ENCODE measurements at places on chromosomes 5 and 9.
A peak's percentile ranks its signal among the peaks of the same experiment; 100 is the strongest.

DNA sequence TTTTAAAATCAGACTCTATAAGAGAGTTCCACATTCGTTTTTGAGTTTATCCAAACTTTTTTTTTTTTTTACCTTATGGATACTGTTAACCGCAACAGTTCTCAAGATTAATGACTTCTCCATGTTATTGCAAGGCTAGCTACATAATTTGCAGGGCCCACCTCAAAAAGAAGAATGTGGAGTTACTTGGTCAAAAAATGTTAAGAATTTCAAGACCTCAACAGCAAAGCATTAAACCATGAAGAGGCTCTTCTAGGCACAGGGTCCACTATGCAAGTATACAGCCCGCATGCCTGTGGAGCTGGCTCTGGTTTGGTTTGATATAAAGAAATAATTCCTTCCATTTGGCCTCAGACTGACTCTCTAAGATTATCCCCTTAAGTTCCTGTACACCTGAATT lies 133.3 kb upstream of the TLX3 start:
- no peak for DNase-seq

DNA sequence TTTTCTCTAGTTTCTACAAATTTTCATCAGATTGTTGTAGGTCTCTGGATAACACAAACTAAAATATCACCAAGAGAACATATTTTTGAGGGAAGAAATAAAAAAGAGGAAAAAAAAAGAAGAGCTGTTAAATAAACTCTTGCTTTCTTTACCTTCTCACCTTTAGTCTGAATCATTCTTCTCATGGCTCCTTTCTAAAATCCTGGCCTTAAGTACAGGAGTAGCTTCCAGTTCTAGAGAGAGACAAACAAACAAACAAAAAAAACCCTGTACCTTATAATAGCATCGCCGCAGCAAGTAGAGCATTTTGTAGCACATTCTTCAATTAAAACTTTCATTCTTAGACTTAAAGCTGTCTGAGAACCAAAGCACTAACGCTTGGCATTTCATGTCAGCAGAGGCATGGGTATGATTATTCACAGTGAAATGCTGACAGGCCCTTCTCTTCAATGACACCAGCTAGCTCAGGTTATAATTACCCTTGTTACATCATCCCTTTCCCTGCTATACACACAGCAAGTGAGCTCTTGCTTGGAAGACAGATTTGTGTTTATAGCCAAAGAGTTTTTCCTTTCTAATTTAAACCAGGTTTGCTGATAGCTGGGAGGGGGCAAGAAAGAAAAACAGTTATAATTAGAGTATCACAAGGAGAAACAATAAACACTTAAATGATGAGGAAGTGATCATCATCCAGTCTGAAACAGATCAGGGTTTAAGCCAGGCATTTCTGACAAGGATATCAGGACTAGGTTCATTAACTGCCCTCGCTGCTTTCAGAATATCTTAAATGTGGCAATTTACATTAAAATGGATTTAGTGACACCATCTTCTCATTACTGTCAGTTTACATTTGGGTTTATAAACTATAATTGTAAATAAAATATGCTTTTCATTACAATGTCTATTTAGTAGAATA lies 510.9 kb upstream of the ZNF608 start:
- peak; percentile 11 for DNase-seq

DNA sequence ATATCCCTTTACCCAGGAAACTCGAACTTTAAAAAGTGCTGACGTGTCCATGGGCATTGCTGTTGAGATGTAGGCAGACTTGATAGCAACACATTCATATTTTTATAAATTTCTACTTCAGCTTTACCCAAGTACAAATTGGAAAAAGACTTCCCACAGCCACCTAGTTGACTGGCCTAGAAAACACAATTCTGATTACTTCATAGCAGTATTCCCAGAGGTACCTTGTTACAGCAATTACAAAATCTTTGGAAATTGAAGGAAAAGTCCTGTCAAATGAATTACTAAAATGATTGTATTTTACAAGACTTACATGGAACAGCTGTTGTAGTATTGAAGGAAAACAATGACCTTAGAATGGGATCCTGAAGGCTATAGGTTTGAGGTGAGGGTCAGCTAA lies 130.7 kb upstream of the NREP start:
- DNase-seq: no peak

DNA sequence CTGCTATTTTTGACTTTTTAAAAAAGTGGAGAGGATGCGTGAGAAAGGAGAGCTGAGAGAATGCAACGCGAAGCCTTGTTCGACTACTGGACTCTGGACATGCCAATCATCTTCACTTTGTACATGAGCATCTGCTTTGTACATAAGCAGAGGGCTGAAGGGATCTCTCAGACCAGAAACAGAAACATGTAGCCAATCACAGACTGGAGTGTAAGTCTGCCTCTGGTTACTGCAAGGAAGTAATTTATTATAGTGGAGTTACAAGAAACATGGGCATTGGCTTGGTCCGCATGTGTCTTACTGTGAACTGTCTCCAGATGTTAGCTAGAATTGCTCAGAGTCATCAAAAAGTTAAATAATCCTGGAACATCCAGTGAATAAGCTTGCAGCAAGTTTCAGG lies 190.0 kb upstream of the GRAMD2B start:
- DNase-seq: no peak

DNA sequence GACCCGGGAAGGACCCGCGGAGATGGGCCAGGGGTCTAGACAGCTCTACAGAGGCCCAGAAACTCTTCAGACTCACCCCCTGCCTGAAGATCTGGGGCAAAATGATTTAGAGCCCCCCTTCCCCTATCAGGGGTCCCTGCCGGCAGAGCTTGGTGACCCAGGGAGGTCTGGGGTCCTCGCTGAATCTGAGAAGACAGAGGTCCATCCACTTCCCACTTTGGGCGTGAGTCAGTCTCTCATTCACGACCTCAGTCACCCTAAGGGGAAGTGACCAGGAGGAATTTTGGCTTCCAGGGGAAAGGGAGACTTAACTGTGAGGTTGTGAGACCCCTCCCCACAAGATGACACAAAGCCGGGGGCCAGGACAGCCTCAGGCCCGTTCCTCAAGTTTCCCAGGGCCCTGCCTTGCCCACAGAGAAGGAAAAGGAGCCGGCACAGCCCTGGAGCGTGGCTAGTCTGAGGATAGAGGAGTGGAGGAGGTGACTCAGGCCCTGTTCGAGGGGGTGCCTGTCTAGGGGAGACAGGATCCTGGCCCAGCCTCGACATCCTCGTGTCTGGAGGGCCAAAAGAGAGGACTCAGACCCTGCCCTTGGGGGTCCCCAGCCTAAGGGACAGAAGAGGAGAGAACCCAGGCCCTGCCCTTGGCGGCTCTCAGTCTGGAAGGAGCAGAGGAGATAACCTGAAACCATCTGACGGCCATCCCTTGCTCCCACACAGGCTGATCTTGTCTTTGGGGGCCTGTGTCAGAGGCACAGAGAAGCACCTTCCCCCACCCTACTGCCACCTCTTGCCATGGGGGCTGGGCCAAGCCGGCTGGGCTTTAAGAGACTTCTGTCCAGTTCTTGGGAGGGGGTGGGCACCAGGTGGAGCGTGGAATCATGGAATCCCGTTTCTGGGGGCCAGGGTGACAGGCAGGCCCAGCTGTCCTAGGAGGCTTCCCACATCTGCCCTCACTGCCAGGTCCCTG lies 889 bp downstream of the PDLIM4 start:
- no peak for DNase-seq

DNA sequence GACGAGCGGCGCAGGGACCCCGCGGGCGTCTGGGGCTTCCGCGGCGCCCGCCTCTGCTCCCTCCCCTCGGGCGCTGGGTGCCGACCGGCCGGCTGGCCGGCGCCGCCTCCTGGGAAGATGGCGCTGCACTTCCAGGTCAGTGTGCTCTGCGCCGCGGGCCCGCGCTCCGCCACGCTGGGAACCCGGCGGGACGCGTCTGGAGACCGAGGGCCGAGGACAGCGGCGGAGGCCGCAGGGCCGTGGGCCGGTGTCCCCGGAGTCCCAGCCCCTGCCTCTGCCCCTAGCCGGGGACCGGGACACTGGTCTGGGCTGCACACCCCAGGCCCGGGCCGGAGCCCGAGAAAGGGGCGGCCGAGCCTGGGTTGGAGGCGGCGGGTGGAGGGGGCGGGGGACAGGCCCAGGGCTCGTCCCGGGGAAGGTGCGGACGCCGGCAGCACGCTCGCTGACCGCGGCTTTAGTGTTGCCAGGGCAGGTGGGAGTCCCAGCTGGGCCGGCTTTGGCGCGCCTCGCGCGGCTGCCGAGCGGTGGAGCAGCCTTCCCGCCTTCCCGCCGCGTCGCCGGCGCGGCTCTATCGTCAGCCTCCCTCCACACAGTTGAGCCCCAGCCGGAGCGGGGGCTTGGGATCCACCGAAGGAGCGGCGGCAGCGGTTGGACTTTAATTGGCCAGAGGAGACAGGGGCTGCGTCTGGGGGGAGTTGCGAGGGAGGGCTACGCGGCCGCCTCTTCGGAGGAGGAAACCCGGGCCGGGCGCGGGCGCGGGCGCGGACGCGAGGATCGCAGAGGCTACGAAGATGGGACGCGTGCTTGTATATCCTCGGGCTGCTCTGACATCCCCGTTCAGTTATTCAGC lies at the start of gene RANBP17:
RANBP17 (plus strand) TSS at position 102 of the 850 bp plus-strand sequence.
- DNase-seq: no peak

DNA sequence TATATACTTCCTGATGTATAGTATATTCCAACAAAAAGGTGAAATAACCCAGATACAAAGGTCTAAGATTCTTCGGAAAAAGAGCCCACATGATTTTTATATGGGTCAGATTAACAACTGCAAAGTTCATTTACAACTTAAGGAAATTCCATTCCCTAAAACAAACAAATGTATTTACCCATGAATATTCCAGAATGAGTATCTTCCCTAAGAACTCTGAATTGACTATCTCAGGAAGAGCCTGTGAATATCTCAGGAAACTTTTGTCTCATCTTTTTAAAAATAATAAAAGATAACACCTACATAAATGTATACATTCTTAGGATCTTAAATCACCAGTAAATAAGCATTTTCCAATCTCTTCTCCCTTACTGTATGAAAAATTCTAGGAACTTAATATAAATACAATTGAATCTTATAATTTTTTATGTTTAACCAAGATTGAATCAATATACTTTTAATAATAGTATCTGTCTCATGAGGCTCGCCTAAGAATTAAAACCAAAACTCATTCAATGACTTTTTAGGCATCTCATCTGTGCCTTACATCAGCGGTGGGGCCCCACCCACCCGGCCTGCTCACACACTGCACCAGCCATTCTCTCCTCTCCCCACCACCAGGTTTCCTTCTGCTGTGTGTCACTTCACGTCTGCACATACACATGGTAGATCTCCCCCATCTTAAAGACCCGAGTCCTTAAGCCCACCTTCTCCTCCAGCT lies 78.1 kb downstream of the RAPGEF1 start:
- no peak for DNase-seq

DNA sequence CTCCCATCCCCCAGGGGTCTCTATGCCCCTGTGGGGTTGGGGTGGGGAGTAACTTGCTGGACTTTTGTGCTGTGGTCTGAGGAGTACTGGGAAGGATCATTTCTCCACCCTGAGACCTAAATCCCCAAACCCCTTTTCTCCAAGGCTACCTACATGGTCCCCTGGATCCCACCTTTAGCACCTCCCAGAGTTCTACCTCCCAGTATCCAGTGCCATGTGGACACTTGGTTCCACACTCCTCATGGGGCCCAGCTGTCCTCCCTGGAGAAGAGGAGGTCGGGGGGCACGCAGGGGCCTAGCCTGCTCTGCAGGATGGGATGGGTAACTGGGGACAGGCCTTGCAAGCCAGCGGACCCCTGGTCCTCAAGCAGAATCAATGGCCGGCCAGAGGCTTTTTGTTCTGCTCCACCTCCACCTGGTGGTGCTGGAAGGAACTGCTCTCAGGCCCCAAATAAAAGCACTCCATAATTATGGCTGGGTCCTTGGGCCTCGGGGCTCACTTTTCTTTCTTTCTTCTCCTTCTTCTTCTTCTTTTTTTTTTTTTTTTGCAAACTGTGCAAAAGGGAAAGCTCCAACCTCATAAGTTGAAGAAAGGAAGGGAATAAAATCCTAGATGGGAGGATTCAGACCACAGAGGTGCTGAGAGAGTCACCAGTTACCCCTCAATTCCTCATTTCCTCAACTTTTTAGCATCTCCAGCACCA lies 68.4 kb downstream of the PSD2 start:
- no peak for DNase-seq

DNA sequence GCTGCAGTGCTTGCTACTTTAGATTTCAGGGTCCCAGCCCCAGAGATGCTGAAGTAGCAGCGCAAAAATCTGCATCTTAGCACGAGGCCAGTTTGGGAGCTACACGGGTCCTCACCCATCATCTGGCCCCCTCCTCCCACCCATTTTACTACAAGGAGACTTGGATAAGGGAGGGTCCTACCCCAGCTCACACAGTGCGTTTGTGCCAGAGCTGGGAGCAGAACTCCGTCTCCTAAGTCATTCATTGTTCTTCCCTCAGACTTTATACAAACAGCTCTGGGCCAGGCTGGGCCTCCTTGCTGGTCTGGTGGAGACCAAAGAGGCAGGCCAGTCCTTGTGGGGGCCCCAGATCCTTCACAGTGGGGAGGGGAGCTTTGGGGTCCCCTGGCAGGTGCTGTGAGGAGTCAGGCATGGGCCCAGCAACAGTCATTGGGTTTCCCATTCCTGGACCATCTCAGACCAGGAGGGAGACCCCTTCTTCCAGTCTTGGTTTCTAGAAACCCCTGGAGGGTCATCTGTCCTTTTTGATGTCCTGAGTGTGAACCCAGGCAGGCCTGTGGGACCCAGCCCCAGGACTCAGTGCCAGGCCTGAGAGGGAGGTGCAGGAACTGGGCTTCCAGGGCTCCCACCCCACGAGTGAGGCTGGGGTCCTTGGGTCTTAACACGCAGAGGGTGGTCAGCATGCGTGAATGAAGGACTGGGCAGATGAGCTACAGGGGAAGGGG lies 2.3 kb upstream of the IL17B start:
- DNase-seq: no peak

DNA sequence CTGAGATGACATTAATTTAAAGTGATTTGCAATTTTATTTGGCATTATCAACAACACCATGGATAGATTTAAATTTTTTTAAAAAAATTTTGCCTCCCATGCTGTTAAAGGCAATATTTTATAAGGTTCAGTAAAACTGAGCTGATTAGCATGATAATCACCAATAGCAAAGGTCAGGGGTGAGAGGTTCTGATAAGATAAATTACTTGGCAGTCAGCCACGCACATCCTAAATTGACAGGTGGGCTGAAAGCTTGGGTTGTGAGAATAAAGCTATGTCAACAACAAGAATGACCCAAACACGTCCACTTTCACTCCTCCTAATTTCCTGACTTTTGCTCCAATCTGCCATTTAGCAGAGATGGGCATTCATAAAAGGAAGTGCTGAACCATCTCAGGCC lies 127.1 kb downstream of the LHFPL2 start:
- DNase-seq: no peak

- no peak for DNase-seq
Measured at GRCh38 chr5:91141642-91142041, 241.5 kb downstream of the ARRDC3 start.

GRCh38 chr5:123367739-123368138 lies 55.5 kb downstream of the CEP120 start:
- DNase-seq: no peak

GRCh38 chr9:131754846-131755245 lies 15.0 kb upstream of the RAPGEF1 start:
- DNase-seq: no peak

- DNase-seq: no peak
Measured at GRCh38 chr9:136133191-136133958, 14.7 kb upstream of the TMEM250 start.

GRCh38 chr5:10620346-10620745 lies 56.5 kb downstream of the ANKRD33B start:
- no peak for DNase-seq

- no peak for DNase-seq
Measured at GRCh38 chr9:131851414-131851813, 111.5 kb upstream of the RAPGEF1 start.

GRCh38 chr5:110441035-110441434 lies 285.4 kb downstream of the TMEM232 start:
- DNase-seq: peak; percentile 8

GRCh38 chr5:180591311-180591887 lies at the start of gene SCGB3A1:
Gene SCGB3A1, minus strand, starts transcription at chr5:180591499. Its CDS starts 37 bp downstream, at chr5:180591462.
- no peak for DNase-seq

All from GM04503 (cell line).